ENCODE measurements at places on chromosomes 16 and 17.

GRCh38 chr17:15134363-15134762, 130.8 kb downstream of the PMP22 start:
- DNase-seq = no peak

DNA sequence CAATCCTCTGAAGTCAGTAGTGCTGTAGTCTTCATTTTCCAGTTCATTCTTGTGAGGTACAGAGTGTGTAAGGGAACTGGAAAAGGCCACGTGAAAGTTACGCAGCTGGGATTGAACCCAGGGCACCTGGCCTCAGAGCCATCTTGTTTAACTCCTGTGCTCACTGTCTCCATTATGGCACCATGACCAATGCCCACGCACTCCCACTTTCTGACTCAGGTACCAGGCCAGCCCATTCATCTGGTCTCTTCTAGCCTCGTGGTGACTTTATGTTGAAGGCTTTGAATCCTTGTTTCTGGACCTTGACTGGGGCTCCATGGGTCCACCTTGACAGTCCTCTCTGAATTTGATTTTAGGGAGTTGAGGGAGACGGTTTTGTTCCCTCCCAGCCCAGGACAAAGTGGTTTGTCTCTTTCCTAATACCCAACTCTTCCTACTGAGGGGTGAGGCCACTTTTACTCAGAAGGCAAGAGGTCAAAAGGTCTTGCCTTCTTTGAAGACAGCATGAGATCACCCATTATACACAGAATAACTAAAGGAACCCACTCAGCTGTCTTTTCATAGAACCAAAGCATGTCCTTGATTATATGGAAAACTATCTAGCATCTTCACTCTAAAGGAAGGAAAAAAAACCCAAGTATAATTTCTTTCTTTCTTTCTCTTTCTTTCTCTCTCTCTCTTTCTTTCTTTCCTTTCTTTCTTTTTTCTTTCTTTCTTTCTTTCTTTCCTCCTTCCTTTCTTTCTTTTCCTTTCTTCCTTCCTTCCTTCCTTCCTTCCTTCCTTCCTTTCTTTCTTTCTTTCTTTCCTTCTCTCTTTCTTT, 50.0 kb downstream of the OTOA start:
- no peak for DNase-seq

- no peak for DNase-seq
Observed at GRCh38 chr16:82782715-82783251, 156.0 kb downstream of the CDH13 start.

GRCh38 chr16:2711370-2712062, 8.5 kb downstream of the PRSS27 start:
- DNase-seq = no peak

DNA sequence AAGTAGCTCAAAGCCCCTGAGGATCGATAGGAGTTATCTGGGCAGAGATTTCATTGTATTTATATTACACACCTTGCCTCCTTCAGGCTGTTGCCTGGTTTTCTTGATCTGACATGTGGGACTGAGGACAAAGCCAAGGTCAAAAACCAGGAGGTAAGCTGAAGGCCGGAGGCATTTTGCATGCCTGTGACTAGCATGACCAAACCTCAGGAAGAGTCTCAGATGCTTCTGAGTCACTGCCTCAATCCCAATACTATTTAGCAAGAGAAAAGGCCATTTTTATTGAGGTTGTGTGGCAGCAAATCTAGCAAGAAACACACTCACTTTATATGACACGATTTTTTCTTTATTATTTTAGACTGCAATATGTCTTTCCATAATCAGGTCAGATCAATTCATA, 968.1 kb downstream of the CDH11 start:
- DNase-seq = no peak

DNA sequence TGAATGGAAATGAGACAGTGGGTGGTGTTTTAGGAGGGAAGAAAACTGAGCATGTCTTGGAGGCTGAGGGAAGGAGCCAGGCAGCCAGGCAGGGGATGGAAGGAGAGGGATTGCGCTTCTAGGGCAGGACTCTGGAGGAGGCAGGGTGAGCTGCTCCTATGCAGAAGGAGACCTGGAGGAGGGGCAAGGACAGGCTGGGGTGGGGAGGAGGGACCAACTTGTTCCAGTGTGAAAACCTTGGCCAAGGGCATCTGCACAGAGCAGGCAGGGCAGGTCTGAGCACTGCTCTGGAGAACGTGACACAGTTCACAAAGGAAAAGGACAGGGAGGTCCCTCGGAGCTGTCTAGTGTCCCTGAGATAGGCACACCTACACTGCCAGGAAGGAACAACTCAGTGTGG, 5.5 kb downstream of the GALK1 start:
- no peak for DNase-seq

DNA sequence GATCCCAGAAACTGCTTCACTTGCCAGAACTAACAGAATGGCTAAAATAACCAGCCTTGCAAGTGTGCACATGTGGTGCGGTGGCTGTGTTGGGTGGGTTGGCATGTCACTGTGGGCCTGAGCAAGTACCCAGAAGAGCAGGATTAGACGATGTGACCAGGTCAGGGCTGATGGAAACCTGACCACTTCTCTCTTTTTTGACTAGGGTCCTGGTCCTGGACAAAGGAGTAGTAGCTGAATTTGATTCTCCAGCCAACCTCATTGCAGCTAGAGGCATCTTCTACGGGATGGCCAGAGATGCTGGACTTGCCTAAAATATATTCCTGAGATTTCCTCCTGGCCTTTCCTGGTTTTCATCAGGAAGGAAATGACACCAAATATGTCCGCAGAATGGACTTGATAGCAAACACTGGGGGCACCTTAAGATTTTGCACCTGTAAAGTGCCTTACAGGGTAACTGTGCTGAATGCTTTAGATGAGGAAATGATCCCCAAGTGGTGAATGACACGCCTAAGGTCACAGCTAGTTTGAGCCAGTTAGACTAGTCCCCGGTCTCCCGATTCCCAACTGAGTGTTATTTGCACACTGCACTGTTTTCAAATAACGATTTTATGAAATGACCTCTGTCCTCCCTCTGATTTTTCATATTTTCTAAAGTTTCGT, 16.7 kb downstream of the ANKRD40 start:
- DNase-seq = no peak

GRCh38 chr17:5931616-5932015, 138.6 kb upstream of the WSCD1 start:
- DNase-seq = no peak

All from esophagus squamous epithelium (tissue), 5 donors.